ENCODE measurements at places on chromosomes 3 and 15.

GRCh38 chr15:79090487-79091203 is at the start of gene RASGRF1:
TSS of gene RASGRF1 (minus strand) at chr15:79090780. CDS start at chr15:79090498, 282 bp downstream.
- DNase-seq, result peak; percentile 30

DNA sequence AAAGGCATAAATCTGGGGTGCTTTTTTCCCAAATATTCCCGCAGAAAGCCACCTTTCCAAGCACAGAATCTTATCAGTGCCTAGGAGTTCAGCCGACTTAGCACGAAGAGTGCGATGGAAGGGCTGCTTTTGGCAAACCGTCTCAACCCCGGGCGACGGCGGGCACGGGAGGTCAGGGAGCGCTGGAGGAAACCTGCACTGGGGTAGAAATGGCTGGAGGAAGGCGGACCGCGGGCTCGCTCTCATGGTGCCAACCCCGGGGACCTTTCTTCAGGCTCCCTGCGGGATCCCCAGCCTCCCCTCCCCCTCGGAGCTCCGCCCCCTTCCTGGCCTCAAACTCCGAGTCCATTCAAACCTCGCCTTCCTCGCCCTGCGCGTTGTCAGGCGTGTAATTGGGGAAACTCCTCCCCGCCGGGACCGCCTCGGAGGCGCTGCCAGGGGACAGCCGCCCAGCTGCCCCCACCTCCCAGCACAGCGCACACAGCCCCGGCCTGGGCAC is at the start of gene GABRG3:
TSS of gene GABRG3 (plus strand) at position 470 of the 499 bp plus-strand sequence.
- DNase-seq, result peak; percentile 33

GRCh38 chr15:59473226-59473625 is 35.2 kb downstream of the FAM81A start:
- DNase-seq, result no peak

- DNase-seq, result no peak
Measured at GRCh38 chr15:51491941-51492340, 130.6 kb downstream of the DMXL2 start.

All from COR-L47 (cell line).